ENCODE measurements at places on chromosomes 5 and 9.

- DNase-seq: no peak
Observed at GRCh38 chr9:99106044-99106375, 1.1 kb downstream of the TGFBR1 start.

- no peak for DNase-seq
Observed at GRCh38 chr5:161697001-161697400, 11.5 kb downstream of the GABRA6 start.

GRCh38 chr5:54009357-54009756 is 301.0 kb downstream of the ARL15 start:
- no peak for DNase-seq

DNA sequence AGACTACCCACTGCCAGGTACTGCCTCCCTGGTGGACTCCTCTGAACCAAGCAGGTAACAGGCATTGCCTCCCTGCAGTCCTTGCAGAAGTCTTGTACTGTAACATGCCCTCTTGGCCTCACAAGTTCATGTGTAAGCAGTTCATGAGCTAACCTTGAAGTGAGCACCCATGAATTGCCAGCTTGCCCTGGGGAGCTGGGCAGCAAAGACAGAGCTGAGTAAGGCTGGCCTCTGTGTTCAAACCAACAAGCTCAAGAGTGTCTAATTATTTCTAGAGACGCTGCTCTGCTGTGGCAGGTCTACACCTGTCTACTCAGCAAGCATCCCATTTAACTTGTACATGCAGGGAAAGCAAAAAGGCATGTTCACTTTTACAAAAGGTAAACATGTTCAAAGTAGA is 113.5 kb downstream of the FEM1C start:
- no peak for DNase-seq

DNA sequence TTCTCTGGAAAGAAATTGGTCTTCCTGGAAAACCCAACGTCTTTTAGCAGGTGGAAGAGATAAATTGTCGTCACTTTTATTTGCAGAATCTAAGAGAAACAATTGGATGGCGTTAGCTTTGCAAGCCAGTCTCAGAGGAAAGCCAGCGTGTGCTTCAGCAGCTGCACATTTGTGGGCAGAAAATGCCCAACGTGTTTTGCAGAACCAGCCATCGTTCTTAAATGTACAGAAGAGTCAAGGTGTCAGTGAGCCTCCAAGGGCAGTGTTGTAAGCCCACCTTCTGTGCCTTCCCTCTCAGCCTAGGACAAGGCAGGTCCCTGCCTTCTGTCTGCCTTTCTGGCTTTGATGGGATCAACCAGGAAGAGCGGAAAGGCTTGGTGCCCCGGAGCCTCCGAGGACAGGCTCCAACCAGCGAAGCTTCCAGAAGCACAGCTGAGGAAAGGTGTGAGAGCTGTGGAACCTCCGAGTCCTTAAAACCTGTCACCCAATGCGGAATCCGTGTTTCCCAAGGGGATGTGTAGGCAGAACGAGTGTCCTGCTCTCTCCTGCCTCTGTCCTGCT is 116.0 kb upstream of the IRX2 start:
- DNase-seq: no peak
